Tongue (tissue), 3 donors: ENCODE measurements at places on chromosomes 5 and 9.

DNA sequence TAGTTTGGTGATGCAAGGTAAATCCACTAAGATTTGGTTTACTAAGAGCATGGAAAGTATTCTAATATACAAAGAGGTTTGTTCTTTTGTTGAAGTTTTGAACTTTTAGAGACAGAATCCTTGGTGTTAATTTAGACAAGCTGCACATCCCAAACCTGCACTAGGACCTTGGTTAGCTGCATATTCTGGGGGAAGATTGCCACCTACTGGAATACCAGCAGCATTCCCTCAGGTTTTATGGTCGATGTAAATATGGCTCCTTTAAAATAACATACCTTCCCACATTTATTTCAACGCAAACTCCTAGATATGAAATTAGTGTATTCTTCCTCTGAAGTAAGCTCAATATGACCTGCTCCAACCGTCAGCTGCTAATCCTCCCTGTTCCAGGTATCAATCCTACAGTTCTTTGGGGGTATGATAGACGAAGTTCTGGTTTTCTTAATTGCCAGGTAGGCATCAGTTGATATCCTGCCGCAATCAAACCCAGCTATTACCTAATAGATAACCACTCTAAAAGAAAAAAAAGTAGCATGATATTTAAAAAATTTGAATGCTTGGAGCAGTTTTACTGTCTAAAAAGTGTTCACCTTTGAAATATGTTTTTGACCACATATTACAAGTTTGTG is 624.1 kb downstream of the ISL1 start:
- peak; percentile 57 for DNase-seq

- DNase-seq = no peak
These were observed 390.7 kb downstream of the DMAC1 start for GRCh38 chr9:7408845-7409244.

GRCh38 chr5:159332800-159333544 is 2.7 kb upstream of the IL12B start:
- DNase-seq = no peak

- DNase-seq = no peak
These were observed 45.6 kb upstream of the SLC44A1 start for GRCh38 chr9:105198865-105199264.

- DNase-seq = peak; percentile 80
These were observed 31.2 kb downstream of the FGF18 start for GRCh38 chr5:171450423-171451331.

DNA sequence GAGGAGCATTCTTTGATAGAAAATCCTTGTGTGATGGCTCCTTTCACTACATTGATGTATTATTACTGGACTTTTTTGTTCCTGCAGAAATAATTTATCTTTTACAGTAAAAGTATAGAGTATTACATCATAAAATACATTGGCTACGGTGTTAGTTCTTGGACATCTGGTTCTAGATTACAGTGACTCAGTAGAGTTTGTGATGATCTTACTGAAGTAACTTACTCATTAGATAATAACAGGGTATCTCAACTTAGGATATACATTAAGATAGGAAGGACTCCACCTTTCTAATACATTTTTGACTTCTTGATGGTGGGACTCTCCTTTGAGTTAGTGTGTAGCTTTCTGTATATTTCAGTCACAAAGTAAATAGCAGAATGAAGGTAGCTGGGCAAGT is 59.1 kb downstream of the ZNF462 start:
- DNase-seq = no peak
